GM12892 (cell line): ENCODE measurements at places on chromosomes 7 and 10.

DNA sequence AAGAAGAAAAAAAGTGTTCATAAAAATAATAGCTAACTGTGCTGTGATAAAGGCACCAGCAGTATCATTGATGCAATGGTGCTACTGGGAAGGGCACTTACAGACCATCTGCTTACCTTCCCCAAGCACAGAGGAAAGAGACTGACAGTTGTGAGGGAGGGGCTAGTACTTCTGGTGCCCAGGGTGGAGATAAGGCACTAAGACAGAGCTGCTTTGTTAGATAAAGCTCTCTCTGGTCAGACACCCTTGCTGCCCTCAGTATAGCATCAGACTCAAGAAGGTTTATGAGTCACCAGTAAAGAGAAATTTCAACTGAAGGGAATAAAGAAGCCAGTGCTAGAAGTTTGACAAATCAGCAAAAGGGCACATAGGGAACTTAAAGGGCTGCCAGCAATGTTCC lies 325.6 kb downstream of the HPSE2 start:
- DNase-seq: no peak

DNA sequence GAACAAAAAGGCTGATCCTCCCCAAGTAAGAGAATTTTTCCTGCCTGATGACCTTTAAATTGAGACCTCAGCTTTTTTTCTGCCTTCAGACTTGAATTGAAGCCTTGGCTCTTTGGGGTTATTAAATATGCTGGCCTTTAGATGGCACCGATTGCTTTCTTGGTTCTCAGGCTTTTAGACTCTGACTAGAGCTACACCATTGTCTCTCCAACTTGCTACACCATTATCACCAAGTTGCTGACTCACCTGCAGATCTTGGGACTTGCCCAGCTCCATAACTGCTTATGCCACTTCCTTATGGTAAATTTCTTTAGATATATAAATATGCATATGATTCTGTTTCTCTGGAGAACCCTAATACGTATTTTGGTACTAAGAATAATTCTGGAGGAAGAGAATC lies 3.1 kb upstream of the ABCA13 start:
- no peak for DNase-seq

- DNase-seq: no peak
These were observed 320.6 kb downstream of the FRMD4A start for GRCh38 chr10:14010101-14010558.

GRCh38 chr10:70162892-70163201 lies 7.5 kb downstream of the SAR1A start:
- DNase-seq: no peak

DNA sequence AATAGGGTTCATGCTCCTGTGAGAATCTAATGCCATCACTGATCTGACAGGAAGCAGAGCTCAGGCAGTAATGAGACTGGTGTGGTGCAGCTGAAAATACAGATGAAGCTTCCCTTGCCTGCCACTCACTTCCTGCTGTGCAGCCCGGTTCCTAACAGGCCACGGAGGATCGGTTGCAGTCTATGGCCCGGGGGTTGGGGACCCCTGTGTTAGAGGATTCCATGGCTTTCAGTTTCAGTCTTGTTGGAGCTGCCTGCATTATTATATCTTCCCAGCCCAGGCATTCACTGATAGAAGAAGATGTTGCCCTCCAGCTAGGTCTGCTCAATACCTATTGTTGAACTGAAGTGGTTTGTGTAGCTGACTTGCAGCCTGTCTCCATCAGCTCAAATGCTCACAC lies 1298.8 kb downstream of the TYW1 start:
- DNase-seq: no peak

DNA sequence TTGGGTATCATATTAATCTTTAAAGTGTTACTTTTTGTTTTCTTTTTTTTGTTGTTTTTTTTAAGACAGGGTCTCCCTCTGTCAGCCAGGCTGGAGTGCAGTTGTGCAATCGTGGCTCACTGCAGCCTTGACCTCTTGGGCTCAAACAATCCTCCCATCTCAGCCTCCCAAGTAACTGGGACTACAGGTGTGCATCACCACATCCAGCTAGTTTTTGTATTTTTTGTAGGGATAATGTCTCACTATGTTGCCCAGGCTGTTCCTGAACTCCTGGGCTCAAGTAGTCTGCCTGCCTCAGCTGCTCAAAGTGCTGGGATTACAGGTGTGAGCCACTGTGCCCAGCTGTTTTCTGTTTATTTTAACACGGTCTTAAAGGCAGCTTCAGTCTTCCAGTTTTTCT lies 23.3 kb downstream of the KMT2E start:
- DNase-seq: no peak

DNA sequence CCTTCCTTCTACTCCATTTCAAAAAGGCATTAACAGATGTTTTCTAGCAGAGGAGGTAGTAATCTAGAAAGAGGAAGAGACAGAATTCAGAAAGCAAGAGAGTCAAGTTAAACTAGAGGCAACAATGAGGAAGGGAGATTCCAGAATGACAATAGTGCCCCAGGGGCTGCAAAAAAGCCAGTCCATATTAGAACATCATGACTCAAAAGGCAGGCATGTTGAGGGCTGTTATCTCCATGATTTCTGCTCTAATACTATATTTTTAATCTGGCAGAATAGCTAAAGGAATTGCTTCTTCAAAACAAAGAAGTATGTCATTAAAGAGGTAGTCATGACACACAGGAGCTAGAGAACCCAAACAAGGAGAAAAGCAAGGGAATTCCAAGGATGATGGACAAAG lies 599.6 kb downstream of the INHBA start:
- DNase-seq: peak; percentile 1

- DNase-seq: no peak
These were observed 2.5 kb upstream of the CFAP58 start for GRCh38 chr10:104351061-104351702.

DNA sequence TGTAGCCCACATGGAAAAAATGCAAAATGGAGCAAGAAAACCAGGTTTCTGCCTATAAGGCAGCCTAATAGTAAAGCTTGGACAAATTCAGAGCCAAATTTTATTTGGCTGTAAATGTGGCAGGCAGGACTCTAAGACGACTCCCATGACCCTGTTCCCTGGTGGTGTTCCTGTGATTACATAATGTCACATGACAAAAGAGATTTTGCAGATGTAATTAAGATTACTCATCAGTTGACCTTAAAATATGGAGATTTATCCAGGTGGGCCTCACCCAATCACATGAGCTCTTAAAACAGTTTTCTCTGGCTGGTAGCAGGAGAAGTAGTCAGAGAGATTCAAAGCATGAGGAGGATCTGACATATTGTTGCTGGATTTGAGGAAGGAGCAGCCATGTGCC lies 303.1 kb upstream of the IMMP2L start:
- no peak for DNase-seq

- DNase-seq: no peak
These were observed 720 bp downstream of the SUN1 start for GRCh38 chr7:832968-833424.

DNA sequence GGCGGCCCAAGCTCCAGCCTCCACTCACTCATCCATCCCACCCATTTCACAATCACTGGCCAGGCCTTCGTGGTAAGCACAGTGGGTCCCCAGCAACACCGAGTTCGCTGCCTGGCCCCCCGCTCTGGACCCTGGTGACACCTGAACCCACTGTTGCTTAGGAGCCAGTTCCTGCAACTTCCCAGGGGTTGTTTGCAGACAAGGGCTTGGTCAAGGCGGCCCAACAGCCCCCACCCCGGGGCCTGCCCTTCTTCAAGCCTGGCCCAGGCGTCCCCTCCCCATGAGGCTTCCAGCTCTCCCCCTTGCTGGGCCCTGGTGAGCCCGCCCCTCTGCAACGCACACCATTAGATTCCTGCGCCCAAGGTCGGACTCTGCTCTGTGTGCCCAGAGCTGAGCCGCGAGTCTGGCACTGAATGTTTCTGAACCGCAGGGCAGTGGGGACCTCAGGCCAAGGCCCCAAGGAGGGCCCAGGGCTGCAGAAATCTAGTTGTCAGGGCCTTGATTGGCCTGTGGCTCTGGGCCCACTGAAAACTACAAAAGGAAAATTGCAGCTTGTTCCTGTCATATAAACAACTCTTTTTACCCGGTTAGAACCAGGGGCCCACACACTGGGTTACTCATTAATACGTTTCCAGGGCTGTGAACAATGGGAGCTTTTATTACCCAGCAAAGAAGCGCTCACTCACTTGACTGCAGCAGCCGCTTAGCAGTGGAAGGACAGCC lies 2.1 kb upstream of the COX19 start:
- DNase-seq: no peak

DNA sequence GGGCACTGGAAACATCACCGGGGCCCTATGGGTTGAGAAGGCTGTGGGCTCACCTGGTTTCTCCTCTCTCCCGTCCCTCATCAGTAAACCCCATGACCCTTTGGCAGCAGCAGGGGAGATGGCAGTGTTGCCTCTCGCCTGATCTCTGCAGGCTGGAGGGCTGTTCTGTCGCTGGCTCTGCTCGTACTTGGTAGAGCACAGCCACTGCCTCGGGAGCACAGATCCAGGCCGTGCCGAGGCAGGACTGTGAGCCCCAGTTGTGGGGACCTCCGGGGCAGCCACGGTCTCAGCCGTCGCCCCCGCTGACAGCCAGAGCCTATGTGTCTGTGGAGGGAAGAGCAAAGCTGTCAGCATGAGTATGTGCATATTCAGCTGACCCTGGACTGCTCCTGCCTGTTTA lies 94.9 kb downstream of the PTPRE start:
- no peak for DNase-seq

DNA sequence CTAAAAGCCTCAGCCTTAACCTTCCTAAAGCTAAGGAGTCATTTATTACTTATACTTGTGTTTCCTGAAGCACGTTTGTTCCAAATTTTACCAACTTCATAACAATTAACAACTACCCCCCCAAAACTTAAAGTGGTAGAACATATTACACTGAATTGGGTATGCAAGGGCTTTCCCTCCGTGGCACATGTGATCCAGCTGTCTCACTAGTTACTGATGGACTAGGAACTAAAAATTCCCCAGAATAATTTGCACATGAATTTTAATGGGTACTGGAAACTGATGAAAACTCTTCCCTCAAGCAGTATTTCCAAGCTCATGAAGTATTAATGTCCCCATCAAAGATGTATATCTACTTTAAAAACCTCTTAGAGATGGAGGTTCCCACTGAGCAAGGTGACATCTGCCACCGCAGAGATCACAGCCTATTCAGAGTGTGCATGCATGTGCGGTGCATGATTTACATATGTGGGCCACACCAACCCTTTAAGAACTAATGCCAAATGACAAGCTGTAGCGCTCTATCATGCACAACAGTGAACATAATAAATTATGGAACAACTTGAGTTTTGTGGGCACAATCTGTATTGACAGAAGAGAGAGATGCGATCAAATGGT lies 139.9 kb upstream of the ADCY1 start:
- DNase-seq: no peak

DNA sequence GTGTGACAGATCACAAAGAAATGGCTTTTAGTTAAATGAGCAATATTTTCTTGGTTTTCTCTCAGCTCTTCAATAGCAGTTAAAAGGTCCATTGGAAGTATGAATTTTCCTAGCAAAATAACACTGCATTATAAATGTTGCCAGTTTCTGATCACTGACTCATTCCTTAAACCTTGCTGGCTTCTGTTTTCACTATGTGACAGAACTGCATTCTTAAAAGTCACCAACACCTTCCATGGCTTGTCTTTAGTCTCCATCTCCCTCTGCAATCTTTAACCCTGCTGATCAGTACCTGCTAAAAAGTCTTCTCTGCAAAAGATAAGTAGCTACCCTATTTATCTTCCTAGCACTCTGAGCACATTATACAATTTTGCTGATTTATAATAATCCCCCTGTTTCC lies 405.0 kb upstream of the LRRN3 start:
- no peak for DNase-seq

DNA sequence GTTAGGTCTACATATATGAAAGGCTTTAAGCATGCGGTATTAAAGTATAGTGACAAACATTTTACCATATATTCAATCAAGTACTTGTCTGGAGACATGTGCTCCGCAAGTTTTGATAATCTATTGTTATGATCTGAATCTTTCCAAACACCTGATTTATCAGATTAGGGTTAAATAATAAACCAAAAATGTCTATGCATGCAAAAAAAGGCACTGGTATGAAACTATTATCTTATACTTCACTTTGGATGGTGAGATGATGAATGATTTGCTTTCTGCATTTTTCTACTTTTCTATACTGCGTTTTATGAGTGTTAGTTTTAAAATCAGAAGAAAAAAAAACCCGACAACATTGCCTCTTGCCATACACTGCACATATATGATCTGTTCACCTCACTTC lies 37.8 kb upstream of the FAM133B start:
- no peak for DNase-seq

- no peak for DNase-seq
These were observed 70.7 kb upstream of the ADO start for GRCh38 chr10:62733654-62734293.

- no peak for DNase-seq
These were observed 64.1 kb downstream of the PIK3AP1 start for GRCh38 chr10:96656198-96656577.

DNA sequence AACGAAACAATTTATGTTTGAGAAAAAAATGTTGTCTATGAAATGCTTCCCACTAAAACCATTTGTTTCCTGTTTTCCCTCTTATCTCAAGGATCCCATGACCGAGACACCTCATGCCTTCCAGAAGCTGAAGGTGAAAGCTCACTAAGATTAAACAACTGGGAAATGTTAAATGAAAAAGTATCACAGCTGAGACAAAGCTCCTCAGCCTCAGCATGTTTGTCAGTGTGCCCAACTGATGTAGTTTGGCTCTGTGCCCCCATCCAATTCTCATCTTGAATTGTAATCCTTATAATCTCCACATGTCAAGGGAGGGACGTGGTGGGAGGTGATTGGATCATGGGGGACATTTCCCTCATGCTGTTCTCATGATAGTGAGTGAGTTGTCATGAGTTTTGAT lies 327.3 kb downstream of the HTR7 start:
- no peak for DNase-seq

DNA sequence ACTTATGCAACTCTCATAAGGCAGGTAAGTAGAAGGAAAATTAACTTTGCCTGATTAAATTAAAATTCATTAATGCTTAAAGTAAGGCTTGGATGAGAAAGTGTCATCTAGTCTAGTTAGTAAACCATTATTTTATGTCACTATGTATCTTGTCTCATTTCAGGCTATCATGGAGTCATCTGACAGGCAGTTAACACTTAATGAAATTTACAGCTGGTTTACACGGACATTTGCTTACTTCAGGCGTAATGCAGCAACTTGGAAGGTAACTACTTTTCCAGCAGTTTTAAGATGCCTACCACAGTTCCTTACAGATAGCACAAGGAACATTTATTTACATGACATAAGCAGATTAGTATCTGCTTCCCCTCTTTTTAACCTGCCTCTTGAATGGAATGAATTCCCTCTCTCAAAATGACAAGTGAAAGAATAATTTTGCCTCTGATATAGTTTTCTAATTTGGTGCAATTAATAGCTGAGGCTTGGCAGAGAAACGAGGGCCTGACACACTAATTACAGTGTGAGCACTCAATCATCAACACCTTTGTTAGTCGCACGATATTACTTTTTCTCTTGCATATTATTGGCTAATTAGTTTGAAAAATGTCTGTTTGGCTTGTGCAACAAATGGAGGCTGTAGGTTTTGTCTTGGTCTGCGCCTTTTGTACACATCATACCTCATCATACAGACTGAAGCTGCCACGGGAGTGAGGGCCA lies 245.0 kb downstream of the FOXP2 start:
- no peak for DNase-seq
